ENCODE measurements at places on chromosomes 7 and 10. TPM values are rescaled to one million over a fixed set of nuclear protein-coding genes. Genes with fewer than 3 reads are reported as not detected.

- DNase-seq: no peak
Observed at GRCh38 chr7:34904987-34905386, 132.3 kb downstream of the DPY19L1 start.

- DNase-seq: no peak
Observed at GRCh38 chr7:158424531-158424930, 163.1 kb downstream of the PTPRN2 start.

DNA sequence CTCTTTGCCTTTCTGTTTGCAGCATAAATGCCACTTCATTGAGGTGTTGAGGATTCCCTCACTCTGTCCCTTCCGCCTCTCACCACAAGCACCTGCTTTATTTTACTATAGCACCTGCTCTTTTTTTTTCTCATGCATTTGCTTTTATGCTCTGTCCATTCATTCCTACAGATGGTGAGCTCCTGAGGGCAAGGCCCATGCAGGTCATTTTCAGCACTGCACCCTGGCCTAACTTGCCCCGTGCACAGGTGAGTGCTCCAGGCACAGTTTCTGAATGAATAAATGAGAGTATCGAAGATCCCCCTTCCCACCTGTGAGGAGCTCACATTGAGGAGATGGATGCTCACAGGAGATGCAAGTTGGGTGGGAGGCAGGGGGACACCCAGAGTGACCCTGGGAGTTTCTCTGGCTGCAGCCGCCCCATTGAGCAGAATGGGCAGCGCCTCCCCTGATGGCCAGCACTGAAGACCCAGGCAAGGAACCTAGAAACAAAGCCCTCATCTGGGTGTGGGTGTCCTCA lies 1.2 kb upstream of the AKR1E2 start:
- DNase-seq: no peak

- DNase-seq: no peak
Observed at GRCh38 chr10:22420787-22421517, 75.7 kb downstream of the SPAG6 start.

DNA sequence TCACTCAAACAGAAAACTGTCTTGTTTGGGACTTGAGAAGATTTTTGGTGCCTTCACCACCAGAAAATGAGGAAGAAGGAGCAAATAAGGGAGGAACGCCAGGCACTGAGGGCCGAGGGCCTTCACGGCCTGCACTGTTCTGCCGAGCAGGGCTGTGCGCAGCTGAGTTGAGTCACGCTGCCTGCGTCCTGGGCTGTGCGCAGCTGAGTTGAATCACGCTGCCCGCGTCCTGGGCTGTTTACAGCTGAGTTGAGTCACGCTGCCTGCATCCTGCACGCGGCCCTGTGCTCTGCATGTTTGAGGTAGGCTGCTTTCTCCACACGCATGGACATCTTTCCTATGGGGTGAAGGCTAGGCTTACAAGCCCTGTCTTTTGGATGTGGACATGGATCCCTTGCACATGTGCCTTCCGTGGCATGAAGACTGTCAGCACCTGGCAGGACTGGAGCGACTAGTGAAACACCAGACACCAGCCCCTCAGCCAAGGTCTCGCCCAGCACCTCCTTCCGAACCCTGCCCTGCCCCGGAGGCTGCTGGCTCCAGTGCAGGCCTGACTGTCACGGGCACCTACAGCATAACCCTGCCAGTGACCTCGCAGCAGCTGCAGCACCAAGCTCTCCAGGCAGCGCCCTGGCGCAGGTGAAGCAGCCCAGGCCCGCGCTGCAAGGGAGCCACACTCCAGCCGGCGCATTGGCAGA lies 96.7 kb downstream of the HTR5A start:
- peak; percentile 44 for DNase-seq

DNA sequence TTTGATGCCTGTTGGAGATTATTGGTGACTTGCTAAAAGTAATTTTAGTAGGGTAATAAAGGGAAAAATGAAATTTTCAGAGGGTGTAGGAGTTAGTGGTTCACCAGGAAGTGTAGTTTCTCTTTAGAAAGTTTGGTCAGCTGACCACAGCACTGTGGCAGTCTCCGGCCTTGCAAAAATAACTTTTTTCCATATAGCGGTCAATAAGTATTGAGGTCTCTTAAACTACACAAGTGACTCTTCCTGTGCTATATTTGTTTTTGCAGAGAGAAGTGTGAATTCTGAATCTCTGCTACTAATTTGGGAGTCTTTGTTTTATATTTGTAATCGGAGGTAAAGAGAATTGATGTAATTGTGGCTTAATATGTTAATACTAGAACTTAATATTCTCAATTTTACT lies 24.3 kb downstream of the PTPN12 start:
- no peak for DNase-seq

DNA sequence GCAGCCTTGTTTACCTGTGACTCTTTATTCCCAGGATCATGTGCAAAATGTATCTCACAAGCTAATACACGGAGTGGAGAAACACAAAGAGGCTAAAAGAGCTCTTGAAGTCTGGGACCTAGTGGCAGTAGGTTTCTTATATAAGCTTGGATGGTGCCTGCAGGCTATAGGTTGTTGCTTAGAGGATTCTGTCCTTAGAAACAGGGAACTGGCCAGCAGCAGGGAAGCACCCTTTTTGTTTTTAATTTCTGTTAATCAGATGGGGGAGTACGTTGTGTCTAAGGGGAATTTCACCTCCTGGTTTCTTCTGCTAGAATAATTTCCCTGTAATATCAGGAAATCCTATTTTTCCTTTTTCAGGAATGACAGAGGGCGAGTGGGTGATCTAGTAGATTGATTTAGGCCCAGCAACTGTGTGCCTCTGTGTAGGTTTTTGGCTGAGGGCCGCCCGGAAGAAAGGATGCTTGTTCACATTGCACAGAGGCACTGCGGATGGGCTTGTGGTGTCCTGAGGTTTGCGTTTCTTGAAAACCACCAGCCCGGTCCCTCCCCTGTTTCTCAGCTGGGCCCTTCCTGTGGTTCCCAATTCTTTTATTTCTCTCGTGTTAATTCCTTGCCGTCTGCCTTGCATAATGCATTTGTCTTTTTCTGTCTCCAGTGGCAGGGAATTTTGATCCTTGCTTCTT lies 158.0 kb downstream of the CAMK1D start:
- DNase-seq: peak; percentile 46

DNA sequence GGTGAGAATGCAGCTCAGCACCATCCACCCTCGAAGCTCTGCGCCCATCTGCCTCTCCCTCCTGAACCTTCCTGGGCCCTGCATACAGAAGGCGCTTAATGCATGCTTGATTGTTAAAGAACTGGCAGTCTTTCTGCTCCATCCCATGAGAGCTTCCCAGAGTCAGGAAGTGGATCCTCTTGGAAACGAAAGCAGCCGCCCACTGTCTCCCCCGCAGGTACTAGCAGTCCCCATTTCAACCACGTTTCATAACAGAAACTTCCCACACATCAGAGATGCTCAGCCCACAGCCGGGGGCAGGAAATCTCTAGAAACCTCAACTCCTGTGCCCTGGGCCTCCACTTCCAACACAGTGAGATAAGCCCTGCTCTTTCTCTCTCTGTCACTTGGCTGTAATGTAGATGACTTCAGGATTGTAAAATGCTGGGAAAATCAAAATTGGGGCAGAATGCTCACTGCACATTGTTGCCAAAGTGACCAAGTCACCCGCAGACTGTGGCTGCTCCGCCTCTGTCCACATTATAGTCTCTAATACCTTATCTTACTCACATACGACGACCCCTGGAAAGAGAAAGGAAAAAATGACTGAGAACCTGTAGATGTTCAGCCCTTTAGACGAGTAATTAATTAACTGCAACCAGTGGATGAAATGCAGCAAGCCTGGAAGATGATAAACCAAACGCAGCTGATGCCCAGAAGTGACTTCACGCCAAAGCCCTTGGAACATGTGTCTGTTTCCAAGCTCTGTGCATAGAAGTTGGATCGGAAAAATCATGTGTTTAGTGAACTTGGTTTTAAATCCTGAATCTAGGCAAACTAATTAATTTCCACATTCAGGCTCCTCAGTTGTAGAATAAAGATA lies 28.5 kb downstream of the GSDME start:
- no peak for DNase-seq

DNA sequence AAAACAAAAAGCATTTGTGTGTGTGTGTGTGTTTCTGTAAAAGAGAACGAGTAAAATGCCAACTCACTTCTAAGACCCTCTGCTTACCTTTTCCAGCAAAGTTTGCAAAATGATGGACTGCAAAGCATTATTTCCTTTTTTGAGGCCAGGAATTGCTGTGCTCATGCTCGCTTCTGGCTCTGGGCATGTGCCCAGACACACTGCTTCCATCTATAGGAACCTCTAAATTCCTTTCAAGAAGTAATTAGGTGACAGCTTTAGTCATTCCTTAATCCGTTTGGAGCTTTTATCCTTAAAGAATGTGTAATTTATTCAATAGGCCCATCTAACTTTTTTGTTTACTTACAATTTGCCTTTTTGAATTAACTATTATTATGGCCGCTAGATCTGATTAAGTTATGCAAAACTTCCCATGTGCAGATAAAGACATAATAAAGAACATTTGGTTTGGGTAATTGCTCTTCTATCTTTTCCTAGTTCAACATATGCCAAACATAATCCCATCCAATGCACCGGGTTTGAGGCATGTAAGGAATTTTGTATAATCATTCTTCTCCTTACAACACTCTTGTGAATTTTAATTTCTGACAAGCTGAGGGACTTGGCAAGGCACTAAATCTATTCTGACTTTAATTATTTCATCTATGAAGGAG lies 34.7 kb downstream of the A1CF start:
- DNase-seq: no peak

GRCh38 chr10:119705434-119705831 lies 20.4 kb upstream of the INPP5F start:
- DNase-seq: no peak

DNA sequence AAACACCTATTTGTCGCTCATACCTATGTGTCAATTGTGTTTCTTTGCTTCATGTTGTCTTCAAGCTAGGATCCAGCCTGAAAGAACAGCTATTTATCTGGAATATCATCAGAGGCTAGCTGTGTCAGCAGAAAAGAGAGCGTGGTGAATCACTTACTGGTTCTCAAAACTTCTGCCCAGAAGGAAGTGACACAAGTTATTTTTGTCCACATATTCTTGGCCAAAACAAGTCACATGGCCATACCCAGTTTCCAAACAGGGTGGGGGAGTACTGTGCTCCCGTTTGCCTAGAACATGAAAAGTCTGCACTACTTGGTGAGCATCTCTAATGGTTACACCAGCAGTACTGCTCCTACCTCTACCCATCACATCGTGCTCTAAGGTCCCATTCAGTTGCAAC lies 160.9 kb upstream of the CSTF2T start:
- DNase-seq: no peak

DNA sequence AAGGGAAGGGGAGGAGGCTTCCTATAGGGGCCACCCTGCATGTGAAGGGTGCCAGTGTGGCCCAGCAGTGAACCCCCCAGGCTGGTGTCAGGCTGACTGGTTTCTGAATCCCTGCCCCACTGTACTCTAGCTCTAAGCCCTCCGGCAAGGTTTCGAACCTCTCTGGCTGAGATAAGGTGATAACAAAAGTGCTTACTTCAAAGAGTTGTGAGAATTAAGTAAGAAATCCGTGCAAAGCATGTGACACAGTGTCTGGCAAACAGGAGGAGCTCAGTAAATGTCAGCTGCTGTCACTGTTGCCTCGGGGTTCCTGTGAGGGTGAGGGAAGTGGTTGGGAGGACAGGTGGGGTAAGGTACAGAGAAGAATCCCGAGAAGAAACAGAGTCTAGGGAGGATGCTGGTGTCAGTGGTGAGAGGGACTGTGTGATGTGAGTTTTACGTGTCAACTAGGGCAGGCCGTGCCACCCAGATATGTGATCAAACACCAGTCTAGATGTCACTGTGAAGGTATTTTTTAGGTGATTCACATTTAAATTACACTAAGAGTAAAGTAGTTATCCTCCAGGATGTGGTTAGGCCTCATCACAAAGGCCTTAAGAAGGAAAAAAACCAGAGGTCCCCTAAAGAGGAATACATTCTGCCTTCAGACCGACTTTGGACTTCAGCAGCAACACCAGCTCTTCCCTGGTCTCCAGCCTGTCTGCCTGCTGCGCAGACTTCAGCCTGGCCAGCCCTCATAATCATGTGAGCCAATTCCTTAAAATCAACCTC lies 64.4 kb downstream of the BPGM start:
- DNase-seq: peak; percentile 58

DNA sequence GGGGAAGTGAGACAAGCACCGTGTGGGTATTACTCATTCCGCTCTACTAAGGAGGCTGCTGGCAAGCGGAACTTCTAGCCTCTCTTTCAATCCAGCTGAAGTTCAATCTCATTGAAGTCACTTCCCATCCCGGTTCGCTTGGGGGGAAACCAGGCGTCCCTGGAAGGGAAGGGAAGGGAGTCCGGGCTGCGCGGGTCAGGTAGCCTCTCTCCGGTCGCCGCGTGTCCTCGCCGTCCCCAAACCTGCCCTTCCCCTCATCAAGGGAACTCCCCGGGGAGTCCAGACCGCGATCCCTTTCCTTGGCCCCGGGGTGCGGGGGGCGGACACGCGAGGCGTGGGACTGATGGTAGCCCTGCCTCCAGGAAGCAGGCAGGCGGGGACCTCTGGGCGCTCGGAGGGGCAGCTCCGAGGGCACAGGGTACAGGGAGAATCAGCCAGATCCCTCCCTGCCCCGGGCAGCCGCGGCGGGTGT lies 598 bp upstream of the ZEB1 start:
- DNase-seq: no peak

DNA sequence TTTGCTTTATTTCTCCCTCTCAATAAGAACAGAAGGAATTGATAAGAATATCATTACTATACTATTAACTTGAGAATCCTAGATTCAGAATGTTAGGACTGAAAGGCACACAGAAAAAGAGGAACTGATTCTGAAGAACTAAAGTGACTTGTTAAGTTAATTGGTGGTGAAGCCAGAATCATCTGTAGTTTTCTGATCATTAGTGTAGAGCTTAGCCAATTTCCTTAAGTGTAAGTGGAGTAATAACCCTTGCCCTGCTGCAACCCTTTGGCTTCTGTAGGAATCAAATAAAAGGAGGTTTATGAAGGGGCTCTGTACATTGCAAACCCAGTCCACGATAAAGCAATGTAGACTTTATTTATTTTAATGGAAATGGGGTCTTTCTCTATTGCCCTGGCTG lies 1186.0 kb downstream of the SORCS3 start:
- no peak for DNase-seq

- no peak for DNase-seq
Observed at GRCh38 chr7:154947604-154948003, 55.3 kb downstream of the PAXIP1 start.

- DNase-seq: no peak
Observed at GRCh38 chr7:94043299-94043698, 39.1 kb upstream of the BET1 start.

DNA sequence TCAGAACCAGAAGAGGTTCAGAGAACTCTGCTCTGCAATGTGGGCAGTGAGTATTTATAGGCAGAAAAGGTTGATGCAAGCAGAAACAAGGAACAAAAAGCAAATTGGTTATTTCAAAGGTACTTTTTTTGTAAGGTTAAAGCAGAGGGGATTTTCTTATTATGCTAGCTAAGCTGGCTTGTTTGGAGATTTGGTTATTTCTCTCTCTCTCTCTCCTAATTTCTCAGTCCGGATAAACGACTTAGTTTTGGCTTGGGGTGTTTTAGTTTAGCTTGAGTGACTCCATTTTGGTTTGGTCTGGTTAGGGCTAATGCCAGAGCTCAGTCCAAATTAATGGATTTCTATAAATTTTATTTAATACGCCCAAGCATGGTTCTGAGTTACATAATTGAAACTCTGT lies 566.8 kb downstream of the SH2D4B start:
- no peak for DNase-seq

The GNG11 gene
- not detected for total RNA-seq

The GJD4 gene
- total RNA-seq: not detected

The UCN3 gene
- total RNA-seq: not detected

The HMX3 gene
- total RNA-seq: not detected
